HepG2 (cell line): ENCODE measurements at places on chromosomes 2 and 18.

DNA sequence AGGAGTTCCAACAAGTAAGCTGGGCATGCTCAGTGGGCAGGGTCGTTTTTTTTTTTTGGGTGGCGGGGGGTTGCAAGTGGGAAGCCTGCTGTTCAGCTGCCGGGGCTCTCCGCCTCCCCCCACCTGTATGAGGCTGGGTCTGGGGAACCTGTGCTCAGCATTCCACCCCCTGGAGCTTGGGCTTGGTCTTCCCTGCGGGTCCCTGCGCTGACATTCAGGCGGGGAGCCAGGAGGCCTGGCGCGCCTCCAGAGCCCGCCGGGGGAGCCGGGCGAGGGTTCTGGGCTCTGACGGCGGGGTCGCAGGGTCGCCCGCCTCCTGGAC is 822 bp upstream of the GPD2 start:
- DNase-seq: no peak

DNA sequence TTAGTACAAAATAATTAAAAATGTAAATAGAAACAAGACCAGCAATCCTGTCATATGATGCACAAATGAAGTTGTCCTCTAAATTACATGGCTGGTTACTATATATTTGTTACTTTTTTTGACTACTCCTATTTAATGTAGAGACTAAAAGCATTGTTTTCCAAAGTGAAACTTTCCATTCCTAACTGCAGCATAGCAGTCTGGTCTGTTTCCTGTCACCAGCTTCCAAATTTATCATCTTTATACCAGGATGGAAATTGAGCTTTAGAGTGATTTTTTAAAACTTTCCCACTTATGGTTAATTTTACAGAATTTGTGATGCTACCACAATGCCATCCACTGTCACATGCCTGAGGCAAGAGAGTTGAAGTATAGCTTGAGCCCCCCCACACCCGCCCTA is 33.5 kb upstream of the RAB27B start:
- no peak for DNase-seq

- DNase-seq: no peak
Measured at GRCh38 chr2:43044093-43044681, 182.2 kb downstream of the ZFP36L2 start.

- no peak for DNase-seq
Measured at GRCh38 chr2:203878063-203878462, 10.5 kb downstream of the CTLA4 start.

- DNase-seq: peak; percentile 94
Measured at GRCh38 chr2:86105252-86105968, at the start of gene POLR1A. POLR1A (minus strand) TSS chr2:86105886; CDS start chr2:86105776, 110 bp downstream.

DNA sequence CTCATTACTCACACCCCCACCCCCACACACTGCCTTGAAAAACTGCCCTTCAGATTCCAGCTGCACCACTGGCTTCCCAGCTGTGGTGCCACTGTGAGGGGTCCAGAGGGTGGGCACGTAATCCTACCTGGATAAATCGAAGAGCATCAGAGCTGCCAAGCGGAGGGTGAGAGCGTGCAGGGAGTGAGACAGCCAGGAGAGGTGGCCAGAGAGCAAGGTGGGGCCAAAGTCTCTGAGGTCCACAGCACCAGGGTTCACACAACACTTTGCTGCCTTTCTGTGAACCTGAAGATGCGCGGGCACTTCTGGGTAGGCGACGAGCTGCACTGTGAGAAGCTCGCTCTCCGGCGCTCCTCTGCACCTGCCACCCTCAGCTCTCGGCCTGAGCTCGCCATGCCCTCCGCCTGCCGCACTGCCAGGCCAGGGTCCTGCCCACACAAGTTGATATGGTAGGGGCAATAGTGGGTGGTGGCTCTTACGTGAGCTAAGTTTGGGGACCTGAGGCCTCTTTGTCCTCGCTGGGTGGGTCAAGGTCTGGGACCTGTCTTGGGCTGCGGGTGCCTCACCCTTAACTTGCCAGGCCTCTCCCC is 83.9 kb downstream of the MARCO start:
- DNase-seq: no peak

- DNase-seq: no peak
Measured at GRCh38 chr2:240212425-240213225, 72.2 kb upstream of the OTOS start.

DNA sequence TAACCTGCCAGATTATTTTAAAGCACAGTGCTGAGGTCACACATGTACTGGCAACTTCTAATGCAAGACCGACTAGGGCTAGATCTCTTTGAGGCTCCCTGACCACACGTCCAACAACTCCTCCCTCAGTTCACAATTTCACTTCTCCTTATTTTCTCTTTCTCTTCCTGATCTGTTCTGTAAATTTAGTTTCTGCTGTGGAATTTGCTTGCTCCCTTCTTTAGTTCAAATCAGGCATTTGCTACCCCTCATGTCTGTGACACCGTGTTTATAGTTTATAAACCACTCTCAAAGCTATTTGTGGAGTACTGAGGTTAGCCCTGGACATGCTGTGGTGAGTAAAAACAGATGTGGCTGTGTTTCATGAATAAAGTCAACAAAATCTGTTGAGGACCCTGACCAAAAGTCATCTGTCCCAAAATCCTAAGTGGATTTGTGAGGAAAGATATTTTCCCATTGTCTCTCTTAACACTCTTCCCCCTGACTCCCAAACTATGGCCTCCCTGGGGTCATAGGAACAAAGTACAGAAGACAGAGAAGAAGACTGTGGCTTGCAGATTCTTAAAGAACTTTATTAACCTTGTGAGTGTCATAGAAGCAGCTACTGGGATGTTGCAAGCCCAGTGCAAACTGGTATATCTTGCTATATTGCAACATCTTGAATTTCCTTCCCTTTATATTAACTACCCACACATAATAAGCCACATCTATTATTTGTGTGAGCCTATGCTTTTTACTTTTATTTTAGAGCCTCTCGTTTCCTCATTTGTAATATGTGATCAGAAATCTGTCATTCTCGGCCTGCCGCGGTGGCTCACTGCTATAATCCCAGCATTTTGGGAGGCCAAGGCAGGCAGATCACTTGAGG is 3.5 kb upstream of the NAGK start:
- DNase-seq: no peak

GRCh38 chr2:163236553-163236952 is 398.0 kb upstream of the KCNH7 start:
- DNase-seq: no peak

- DNase-seq: no peak
Measured at GRCh38 chr18:50441501-50441900, 66.7 kb downstream of the SKA1 start.

DNA sequence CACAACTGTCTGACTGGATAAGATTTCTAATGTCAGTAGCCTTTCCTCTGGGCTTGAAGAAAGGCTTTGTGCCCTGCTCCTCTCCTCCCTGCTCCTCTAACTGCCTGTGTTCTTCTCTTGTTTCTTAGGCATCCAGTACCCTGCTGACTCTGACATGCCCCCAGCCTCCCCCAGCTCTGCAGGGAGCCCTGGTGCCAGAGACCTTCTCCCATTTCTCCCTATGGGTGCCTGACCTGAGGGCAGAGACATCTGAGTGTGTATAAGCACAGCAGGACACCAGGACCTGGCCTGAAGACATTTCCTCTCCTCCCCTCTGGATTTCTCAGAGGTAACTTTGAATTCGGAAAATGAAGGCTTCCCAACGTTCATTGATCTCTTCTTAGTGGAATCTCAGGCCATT is 23.6 kb downstream of the RNF144A start:
- no peak for DNase-seq

DNA sequence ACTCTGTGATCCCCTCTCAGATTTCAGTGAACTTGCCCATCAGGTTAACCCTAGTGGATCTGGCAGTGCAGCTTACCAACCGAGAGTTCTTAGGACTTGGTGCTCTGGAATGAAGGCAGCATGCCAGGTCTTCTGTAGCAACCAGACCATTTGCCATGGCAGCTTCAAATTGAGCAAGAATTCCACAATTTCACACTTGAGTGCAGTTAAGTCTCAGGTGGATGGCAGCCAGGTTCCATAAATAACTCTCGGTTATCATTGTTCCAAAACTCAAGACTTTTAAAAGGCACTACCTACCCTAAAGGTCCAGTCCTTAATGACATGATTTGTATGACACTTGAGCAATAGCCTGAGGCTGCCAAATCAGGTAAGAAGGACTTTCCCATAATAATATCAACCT is 48.1 kb downstream of the GALNT3 start:
- no peak for DNase-seq

- peak; percentile 12 for DNase-seq
Measured at GRCh38 chr18:25561918-25562317, 210.0 kb upstream of the ZNF521 start.

- DNase-seq: no peak
Measured at GRCh38 chr2:239457586-239458445, 57.0 kb upstream of the HDAC4 start.

DNA sequence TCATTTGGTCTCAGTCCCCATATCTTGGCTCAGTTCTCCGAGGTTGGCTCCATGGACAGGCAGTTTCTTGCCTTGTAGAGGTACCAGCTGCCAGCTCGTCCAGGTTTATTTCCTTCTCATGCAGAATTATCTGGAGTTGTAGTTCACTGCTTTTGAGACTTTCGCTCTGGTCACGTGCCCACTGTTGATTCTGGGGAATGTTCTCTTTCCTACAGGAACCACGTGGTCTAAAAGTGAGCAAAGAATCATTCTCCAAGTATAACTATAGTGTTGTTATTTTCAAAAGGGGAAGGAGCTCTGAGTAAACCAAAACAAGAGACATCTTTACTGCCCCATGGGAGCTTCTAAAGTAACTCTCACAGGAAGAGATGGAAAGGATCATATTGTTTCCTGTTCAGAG is 41.2 kb upstream of the RAB27B start:
- DNase-seq: no peak

- no peak for DNase-seq
Measured at GRCh38 chr2:227234429-227234828, 70.0 kb downstream of the COL4A3 start.

GRCh38 chr2:54741250-54741649 is 17.8 kb downstream of the EML6 start:
- no peak for DNase-seq
